Stimulated activated CD4-positive, alpha-beta T cell treated with anti-CD3 and anti-CD28 coated beads, Interleukin-1b, Interleukin-23, amount 100 ng/mL, for 4 hours (primary cell): ENCODE measurements at places on chromosomes 5 and 9.

DNA sequence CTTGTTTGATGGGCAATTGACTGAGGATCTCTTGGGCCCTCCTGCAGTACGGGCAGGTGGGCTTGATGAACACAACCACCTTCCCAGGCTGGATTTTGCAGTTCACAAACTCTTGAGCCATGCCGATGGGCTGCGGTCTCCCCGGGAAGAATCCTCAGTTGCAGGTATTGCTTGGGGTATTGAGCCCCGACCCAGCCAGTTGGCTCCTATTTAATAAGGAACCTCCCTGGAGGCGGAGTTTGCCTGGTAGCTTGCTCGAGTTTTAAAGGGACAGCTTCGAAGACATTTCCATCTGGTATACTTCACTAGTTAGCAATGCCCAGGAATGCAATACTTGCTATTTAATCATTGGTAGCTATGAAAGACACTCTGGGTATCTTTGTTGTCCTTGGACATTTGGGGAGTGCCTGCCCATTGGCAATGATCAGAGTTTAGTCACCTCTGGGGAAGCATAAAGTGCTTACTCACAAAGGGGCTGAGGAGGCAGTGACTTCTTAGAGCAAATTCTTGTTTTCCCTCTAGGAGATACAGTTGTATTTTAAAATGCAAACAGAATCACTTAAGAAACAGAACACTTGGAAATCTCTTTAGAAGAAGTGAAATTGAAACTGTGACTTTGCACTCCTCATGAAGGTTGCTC lies at the start of gene GLRX:
TSS of gene GLRX (minus strand) at position 185 of the 640 bp plus-strand sequence. CDS start at position 121, 64 bp downstream.
- no peak for DNase-seq

DNA sequence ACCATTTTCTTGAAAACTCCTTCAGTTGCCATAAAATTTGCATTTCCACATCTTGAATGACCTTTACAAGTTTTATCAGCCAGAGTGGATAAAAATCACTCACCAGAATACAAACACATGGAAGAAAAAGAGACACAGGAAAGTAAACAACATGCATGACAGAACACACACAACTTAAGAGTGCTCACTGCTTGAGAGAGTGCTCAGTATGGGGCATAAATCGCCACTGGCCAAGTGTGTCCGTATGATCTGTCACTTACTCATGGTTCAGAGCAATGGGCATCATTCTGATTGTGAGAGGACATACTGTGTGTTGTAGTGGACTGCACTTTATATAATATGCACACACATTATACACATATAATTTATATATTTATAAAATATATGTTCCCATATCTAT lies 155.6 kb upstream of the NTRK2 start:
- no peak for DNase-seq

DNA sequence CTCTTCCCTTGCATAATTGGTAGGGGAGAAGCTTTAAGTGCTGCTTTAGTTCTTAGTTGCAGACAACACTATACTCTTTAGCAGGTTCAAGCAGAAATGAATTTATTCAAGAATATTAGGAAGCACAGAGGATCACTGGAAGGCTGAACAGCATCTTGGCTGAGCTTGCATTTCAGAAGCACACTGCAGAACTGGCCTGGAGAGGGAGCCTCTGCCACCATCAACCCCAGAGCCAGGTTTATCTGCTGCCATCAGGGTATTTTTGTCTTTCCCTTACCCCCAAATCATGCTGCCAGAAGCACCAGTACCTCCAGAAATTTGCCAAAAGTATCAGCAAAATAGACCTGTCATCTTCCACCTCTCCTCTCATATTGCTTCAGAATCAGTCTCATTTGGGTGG lies 440.7 kb downstream of the DMAC1 start:
- DNase-seq: no peak

DNA sequence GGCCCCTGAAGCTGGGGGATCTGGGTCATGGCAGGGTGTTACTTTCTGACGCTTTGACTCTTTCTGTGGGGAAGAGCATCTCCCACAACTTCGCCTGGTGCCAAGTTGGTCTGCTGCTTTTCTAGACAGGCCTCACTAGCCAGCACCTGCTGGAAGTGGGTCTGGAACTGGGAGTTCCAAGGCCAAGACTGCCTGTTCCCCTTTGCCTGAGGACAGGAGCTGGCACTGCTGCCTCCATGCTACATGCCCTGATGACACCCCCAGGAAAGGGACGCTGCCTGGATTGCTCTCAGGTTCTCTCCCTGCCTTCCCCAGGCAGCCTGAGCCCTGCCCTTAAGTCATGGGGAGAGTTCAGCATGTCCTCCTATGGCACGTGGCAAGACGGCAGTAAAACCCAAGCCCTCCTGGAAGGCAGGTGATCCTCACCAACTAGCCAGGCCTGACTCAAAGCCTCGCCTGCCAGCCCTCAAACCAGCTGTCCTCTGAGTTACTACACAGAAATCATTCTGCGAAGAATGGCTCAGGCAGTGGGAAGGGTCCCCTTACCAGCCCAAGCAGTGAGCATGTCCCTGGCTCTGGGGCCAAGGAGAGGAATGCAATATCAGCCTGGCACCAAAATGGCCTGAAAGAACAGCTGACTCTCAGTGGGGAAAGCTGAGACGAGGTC lies 35.8 kb downstream of the SEC61B start:
- no peak for DNase-seq

- no peak for DNase-seq
Observed at GRCh38 chr5:79694183-79694582, 4.5 kb downstream of the CMYA5 start.

GRCh38 chr5:56759521-56760216 lies 55.7 kb upstream of the MAP3K1 start:
- no peak for DNase-seq

GRCh38 chr5:87390576-87391199 lies 22.0 kb downstream of the CCNH start:
- no peak for DNase-seq

- DNase-seq: no peak
Observed at GRCh38 chr5:135091286-135091685, 57.3 kb upstream of the PITX1 start.

DNA sequence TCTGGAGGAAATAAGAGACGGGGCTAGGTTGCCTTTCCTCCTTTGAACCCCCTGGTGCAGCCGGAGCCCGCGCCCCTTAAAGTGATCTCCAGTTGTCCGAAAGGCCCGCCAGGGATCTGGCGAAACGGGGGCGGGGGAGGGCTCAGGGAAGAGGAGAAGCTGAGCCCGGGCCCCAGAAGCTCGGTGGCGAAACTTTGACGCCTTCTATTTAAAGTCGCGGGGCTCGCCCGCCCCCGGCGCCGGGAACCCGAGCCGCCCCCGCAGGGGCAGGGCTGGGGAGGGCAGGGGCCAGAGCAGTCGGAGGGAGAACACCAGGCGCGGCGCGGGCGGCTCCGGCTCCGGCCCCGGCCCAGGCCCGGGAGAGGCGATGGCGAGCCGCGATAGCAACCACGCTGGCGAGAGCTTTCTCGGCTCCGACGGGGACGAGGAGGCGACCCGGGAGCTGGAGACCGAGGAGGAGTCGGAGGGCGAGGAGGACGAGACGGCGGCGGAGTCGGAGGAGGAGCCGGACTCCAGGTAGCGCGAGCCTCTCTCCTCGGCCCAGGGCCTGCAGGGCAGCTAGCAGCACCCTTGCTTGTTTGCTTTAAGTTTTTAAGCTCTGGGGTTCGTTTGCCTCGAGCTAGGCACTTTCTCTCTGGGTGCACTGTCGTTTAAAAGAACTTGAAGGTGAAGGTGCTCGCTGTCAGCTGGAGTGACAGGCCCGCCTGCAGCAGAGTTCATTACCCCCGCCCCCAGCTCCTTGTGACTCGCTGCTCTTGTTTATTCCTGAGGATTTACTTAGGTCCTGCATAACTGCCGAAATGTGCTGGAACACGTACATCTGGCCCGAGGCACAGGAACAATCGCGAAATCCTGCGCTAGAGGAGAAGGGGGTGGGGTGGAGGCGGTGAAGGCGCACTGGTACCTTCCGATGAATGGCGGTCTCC lies at the start of gene CMYA5:
TSS of gene CMYA5 (plus strand) at position 296 of the 926 bp plus-strand sequence. CDS start at position 368, 72 bp downstream.
- DNase-seq: no peak

DNA sequence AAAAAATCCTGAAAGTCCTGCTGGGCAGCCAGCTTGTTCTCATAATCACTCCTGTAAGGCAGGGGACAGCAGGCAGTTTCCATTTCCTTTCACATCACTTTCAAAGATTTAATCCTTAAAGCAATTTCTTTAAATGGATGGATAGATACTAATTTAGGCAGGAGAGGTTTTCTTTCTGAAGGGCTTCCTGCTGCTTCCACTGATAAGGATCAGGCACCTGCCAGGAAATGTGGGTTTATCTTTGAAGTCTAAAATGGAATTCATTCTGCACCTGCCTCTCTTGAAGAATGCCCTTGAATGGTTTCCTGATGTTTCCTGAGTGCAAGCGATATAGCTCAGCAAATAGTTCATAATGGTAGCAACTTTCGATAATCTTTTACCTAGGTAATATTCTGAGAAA lies 64.5 kb downstream of the STARD4 start:
- no peak for DNase-seq

DNA sequence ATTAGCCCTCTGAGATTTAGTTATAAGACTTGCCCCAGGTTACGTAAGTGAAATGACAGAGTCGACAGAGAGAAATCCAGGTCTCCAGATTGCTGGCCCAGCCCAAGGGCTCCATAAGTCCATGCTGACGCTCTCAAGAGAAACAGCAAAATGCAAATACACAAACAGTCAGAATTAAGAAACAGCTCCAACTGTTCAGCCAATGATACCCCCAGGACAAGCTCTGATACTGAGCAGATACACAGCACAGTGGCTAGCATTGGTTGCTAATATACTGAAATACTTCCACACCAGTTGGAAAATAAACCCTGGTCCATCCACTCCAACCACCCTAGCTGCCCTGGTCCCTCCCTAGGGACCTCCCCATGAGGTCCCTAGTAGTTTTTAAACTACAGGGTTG lies 94.2 kb downstream of the CDK5RAP2 start:
- no peak for DNase-seq

DNA sequence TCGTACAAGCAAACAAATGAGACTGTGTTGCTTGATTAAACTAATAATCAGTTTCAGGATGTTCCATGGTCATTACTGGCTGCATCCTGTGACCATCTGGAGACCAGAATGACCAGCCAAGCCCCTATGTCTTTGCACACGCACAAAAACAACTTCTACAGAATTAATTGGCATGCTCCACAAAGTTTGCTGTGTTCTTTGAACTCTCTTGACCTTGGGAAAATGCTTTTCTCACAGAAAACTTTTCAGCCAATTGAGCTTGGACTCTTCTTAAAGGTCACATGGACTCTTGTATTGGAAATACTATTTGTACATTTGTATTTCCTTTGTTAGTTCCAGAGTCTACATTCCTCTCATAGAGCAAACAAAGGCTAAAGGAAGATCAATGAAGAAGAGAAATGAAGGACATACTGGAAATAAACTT lies 147.8 kb downstream of the ARRDC3 start:
- DNase-seq: no peak

- DNase-seq: no peak
Observed at GRCh38 chr5:80031109-80031508, 4.0 kb upstream of the THBS4 start.
